ENCODE measurements at places on chromosomes 1 and 21.

GRCh38 chr1:154730259-154730658 lies 122.3 kb upstream of the ADAR start:
- DNase-seq: no peak

GRCh38 chr1:244968881-244969280 lies 104.5 kb upstream of the HNRNPU start:
- no peak for DNase-seq

DNA sequence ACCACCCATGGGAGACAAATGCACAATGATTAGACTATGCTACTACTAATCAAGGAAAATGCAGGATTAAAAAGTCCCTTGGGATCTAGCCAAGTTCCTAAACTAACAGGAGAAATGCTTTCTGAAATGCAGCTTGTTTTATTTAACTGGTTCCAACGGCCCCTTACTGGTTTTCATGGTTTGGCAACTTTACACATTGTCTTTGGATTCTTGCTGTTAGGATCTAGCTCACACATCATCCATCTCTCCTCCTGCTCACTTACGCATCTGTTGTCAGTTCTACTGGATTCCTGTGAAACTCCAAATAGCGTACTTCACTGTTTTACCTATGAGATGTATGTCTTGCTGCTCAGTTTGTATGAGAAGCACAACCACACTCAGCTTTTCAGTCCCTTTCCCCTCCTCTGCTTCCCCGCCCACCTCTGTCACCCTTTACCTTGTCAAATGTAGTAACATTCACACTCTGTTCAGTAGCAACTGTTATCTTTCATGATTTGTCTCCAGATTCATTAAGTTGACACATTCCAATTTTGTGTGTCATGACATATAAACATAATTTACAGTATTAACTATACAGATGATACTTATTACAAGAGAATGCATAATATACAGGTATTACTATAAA lies 130.1 kb downstream of the SIM2 start:
- no peak for DNase-seq

- DNase-seq: no peak
Measured at GRCh38 chr1:47901001-47901575, 96.1 kb downstream of the TRABD2B start.

DNA sequence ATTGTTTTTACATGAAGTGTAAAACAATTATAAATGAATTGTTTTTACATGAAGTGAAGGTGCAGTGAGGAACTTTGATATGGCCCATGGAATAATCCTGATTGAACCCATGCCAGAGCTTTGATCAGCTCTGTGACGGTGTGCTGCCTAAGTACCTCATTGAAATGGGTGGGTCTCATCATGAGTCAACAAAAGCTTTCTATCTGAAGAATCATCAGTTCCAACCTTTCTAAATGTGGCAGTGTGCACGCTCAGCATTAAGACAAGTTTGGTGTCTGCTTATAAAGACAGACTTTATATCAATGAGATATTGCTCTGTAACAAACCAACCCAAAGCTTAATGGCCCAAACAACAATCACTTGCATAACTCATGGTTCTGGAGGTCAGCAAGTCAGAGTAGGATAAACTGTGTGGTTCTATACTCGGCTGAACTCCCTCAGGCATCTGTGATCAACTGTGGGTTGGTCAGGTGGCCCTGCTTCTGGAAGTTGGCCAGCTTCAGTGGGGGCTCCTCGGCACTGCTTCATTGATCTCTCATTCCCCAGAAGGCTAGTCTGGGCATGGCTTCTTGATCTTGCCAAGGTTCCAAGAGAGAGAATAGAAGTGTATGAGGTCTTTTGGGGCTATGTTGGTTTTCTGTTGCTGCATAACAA lies 258.0 kb downstream of the LTN1 start:
- DNase-seq: no peak

DNA sequence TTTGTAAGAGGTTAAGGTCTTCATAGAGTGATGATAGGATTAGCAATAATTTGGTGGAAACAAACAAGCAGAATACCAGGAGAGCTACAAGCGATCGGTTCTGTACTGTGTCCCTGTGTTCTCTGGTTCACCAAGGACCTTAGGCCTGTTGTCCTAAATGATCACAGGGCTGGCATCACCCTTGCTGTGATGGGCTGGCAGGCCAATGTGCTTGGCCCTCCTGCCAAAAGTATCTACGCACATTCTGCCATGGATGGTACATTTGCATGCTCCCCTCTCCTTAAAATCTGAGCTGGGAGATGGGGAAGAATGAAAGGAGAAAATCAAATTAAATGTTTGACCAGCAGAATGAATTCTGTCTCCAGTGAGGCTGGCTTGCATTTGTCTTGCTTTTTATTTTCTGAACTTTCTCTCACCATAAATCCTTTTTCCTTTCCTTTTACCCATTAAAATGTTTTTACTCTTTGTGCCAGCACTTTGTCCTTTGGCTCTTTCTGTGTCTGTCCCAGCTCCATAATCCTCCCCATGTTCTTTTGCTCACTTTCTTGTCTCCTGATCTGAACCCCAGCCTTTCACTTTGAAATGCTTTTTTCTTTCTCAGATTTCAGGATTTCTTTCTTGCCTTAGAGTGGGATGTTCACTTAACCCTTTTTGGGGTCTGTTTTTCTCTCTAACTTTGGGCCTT lies 51.7 kb downstream of the PBX1 start:
- no peak for DNase-seq

DNA sequence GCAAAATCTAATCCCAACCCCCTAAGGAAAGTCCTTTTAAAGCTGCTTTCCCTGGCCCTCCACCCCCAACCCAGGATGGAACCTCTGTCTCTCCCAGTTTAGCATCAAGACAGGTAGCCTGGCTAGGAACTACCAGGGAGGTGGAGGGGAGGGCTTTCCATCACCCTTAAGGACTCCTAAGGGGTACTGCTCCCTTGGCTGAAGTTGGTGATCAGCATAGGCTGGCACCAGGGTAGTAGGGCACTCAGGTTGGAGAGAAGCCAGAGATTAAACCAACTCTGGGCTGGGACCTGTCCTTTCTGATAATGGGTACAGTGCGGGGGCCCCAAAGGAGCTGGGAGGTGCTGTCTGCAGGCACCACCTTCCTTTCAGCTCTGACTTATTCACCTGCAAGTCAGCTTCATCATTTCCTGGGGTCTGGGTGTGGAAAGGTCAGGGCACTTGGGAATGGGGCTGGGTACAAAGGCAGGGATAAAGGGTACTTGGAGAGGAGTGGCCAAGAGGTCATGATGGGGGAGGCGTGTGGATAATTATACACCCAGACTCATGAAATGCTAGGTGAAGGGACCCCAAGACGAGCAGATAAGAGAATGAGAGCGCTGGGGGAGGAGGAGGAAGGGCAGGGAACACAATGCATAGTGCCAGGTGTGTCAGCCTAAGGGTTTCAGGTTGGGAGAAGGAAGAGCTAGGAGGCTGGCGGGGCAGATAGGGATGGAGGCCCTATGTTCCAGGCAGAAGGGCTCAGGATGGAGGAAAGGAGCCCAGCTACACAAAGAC lies 1.2 kb downstream of the ARHGEF2 start:
- DNase-seq: no peak

DNA sequence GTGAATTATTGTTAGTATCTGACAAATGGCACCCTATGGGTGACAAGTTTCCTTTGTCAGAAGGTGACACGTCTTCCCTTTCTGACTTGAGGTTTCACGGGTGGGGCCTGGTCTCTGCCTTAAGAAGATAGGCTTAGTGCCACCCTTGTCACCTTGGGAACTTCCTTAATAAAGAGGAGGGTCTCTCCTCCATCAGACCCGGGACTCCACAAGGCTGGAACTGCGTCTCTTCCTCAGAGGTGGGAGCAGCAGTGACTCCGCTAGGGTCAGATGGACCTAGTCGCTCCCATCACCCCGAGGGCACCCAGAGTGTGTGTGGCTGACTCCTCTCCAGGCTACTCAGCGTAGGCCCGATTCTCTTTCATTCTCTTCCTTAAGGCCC lies 774 bp upstream of the WDTC1 start:
- peak; percentile 10 for DNase-seq

GRCh38 chr1:200154069-200154767 lies 126.7 kb downstream of the NR5A2 start:
- peak; percentile 32 for DNase-seq

DNA sequence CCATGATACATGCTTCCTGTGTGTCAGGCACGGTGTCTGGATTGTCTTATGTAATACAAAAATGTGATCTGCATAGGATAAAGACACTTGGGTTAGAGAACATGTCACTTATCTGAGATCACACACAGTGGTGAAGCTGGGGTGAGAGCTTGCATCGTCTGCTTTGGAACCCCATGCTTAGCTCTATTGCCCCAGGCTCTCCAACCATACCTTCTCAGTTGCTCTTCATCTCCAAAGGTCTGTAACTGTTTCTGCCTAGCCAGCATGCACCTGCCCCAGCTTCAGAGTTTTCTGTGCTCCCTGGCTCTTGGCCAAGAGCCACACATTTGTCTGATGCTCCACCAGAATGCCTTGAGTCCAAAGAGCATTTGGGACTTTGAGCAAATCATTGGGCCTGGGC lies 93.9 kb upstream of the COG2 start:
- no peak for DNase-seq

DNA sequence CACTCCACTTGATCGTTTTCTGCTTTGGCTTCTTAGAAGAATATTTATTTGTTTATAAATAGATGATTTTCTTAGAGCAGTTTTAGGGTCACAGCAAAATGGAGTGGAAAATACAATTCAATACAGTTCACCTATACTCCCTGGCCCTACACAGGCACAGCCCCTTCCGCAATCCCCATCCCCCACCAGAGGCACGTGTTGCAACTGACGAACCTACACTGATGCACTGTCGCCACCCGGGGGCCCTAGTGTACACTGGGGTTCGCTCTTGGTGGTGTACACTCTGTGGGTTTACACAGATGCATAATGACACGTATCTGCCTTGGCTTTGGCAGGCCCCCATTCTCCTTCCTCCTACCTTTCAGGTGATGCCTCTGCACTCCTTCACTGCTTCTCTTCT lies 8.0 kb downstream of the ECHDC2 start:
- no peak for DNase-seq

GRCh38 chr21:22898051-22898665 lies 1899.9 kb downstream of the NCAM2 start:
- no peak for DNase-seq

GRCh38 chr1:203112475-203112874 lies 15.1 kb upstream of the ADORA1 start:
- DNase-seq: no peak

DNA sequence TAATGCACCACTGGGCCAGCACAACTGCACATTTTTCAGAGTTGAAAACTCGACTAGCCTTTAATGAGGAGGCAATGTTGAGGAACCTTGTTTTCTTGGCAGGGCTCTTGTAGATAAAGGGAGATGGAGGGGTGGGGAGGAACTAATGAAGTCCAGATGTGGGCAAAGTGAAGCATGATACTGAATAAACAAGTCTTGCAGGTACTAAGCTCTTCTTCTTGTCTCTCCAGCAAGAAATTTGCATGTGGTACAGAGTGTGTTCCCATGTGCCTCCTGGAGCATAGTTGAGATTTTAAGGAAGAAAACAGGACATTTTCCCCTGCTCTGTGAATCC lies 47.0 kb downstream of the PLPP3 start:
- DNase-seq: no peak

DNA sequence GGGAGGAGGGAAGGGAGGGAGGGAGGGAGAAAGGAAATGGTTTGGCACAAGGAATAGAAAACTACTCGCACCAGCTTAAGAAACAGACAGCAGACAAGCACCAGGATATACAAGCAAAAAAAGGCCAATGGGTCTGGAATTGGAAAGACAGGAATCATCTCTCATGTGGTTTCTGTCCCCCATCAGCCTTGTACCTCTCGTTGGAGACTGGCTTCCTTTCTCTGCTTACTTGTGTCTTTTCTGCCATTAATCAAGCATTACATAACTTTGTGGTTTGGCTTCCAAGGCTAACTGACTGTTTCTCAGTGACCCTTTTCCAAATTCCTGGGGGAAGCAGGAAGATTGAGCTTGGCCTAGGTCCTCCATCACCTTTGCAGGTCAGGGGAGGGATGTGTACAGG lies 11.8 kb upstream of the RALGPS2 start:
- DNase-seq: no peak

GRCh38 chr21:41673596-41674335 lies 93.1 kb downstream of the RIPK4 start:
- no peak for DNase-seq

GRCh38 chr1:24536391-24536840 lies 19.5 kb upstream of the NCMAP start:
- DNase-seq: peak; percentile 53

DNA sequence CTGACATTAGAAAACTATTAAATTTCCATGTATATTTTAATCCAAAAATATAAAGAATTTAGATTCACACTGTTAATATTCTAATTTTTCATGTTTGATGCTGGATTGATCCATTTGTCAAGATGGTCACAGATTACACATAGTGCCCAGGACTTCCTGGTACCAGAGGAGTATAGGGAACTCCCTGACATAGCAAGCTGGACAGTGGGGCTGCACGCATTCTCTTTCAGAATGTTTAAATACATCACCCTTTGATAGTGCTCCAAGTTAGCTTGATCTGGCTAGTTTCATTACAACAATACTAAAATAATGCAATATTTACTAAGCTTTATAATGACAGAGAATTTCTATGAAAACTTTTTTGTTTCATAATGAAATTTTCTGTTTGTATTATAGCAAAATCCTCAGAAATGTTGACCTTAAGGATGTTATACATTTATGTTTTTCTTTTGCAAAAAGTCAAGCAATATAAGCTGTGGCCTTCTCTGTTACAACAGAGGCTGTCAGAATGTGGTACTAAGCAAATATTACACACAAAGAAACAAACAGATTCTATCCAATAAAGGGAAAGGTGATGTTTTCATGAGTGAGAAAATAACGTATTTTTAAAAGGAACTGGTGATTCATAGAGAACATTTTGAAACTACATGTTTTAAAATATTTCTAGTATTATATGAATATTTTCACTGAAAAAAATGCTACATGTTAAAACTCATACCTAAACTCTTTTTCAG lies 84.7 kb downstream of the SLC35F3 start:
- no peak for DNase-seq

- DNase-seq: no peak
Measured at GRCh38 chr1:57882072-57882471, 458.2 kb upstream of the DAB1 start.

DNA sequence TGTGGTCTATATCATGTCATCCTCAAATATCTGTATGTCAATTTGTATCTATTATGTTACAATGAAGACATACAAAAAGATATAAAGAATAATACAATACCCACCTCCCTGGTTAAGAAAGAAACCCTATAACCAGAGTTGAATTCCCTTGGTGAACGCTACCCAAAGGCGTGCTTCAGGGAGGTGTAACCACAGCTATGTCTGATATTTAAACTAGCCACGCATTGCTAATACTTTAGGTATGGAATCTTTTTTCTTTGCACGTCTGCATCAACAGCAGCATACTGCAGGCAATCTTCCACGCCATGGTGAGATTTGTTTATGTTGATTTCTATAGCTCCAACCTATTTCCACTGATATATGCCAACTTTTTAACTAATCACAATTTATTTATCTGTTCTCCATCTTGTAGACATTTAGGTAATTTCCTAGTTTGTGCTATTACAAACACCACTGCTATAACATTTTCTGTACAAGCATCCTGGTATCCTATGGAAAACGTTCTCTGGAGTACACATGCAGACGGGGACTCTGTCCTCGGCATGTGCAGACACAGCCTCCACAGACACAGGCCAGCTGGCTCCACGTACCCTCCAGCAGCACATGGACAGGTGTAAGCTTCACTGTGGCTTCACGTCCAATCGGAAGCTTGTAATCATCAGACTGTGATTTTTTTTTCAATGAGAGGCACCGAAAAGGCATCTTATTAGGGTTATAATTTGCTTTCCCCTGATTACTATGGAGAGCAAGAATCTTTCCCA lies 58.5 kb downstream of the HSF2BP start:
- no peak for DNase-seq

GRCh38 chr1:27624467-27625178 lies 10.4 kb downstream of the FGR start:
- DNase-seq: no peak
